ENCODE measurements at places on chromosomes 1 and 21.

DNA sequence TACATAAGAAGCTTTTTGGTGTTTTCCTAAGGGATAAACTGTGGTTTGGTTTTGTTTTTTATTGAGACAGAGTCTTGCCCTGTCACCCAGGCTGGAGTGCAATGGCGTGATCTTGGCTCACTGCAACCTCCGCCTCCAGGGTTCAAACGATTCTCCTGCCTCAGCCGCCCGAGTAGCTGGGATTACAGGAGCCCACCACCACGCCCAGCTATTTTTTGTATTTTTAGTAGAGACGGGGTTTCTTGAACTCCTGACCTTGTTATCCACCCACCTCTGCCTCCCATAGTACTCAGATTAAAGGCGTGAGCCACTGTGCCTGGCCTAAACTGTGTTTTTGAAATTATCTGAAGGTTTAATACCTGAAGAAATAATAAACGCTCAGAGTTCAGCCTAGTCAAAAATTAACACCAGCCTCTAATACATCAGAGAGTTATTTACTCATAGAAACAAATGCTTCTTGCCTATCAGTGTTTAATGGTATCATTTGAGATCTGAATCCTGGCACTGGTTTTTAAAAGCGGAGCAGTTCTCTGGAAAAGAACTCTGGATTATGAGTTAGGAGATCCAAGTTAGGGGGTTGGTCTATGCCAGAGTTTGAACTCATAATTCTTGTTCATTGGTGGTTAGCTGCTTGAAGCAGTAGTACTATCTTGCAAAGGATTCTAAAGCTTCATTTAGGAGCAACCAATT lies 28.7 kb downstream of the ARID4B start:
- no peak for DNase-seq

DNA sequence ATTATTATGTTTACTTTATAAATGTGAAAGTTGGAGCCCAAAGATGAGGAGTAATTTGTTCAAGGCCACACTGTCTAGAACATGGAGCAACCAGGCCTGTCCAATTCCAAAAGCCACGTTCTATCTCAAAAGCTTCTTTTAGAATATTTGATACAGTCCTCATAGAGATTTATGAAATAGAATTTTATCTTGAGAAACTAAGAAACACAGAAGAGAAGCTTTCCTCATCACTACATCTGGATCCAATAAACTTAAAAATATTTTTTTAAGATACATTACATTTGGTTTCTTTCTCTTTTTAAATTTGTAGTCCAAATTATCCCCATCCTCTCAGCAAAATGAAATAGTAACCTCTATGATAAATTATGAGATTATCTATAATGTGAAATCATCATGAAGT lies 58.9 kb downstream of the DDAH1 start:
- no peak for DNase-seq

- no peak for DNase-seq
Measured at GRCh38 chr1:8083739-8084484, 57.8 kb upstream of the ERRFI1 start.

DNA sequence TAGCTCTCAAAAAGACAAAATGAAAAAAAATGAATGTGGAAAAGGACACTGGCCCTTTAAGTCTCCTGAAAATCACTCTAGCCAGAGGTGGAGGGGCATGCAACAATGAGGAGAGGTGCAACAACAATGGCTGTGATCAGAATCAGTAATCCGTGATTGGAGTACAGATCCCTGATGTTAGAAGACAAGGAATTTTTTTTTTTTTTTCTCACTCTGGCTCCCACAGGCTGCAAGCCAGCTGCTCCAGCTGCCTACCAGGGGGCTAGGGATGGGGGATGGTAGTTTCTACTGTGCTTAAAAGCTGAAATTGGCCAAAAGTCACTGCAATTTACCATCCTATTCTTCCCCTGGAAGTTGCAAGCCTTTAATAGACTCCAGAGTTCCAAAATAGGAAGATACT lies 54.5 kb downstream of the STYXL2 start:
- DNase-seq: no peak

GRCh38 chr1:4752059-4752458 lies 97.7 kb downstream of the AJAP1 start:
- DNase-seq: no peak

DNA sequence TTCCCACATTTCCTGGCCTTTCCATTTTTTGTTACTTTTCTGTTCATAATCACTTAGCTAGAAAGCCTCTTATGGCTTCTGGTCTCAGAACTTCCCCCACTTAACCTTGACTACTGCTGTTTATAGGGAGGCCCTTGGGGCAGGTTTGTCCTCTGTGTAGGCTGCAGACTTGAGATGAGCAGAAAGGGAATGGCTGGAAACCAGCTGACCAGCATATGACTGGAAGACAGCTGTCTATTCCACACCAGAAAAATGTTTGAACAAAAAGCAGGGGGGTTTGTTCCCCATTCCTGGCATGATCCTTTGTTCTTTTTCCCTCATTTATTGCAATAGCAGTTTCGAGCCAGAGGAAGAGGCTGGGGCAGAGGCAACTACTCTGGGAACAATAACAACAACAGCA lies 4.9 kb upstream of the SH3D21 start:
- DNase-seq: no peak

DNA sequence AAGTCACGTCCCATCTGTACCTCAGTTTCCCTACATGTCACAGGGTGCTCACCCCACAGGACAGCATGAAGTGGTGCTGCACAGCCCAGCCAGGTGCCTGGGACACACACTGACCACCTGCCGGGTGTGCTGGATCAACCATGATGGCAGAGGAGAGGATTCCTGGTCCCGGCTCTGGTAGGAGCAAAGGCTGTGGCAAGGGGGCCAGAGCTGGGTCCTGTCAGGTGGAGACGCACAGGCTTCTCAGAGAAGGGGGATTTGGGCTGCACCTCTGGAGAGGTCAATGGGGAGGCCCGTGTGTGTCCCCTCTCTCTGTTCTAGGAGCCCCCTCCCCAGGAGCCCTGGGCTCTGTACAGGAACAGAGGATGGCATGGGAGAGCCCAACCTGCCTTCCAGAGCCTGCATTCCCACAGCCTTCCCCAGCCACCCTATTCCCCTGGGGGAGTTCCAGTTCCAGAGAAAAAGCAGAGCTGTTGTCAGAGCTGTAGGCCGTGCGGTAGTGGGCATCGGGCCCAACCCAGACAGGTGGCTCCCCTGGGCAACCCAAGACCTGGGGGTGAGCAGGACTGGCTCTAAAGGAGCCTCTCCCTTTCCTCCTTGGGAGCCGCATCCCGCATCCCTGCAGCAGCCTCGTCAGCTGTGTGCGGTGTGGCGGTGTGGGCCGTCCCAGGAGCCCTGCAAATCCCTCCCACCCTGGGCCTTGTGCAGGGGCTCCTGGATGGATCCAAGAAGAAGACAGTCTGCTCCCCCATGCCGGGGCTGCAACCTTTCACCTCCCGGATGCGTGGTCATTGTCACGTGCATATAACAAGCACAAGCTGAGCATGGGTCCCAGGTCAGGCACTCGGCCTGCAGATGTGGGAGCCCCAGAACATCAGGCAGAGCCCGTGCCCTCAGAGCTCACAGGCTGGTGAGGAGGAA lies 2.9 kb upstream of the TFF3 start:
- no peak for DNase-seq

GRCh38 chr1:113545210-113545609 lies 154.9 kb downstream of the MAGI3 start:
- DNase-seq: no peak

- DNase-seq: no peak
Measured at GRCh38 chr21:37153935-37154350, 80.9 kb downstream of the TTC3 start.

- DNase-seq: no peak
Measured at GRCh38 chr1:54884135-54884586, 2.8 kb downstream of the DHCR24 start.

DNA sequence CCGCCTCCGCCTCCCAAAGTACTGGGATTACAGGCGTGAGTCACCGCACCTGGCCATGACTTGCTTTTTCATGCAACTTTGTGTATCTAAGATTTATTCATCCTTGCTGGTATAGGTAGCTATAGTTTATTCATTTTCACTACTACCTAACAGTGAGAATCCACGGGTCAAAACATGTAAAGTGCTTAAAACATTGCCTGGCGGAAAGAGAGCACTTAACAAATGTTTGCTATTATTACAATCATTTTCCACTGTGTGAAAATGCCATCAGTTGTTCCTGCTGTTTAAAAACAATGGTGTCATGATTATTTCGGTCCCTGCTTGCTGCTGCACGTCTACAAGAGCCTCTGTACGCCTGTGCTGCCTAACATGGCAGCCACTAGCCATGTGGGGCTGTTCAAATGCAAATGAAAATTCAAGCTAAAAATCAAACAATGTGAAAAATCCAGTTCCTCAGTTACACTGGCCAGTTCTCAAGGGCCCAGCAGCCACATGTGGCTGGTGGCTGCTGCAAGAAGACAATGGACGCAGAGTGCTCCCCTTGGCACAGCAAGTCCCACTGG lies 65.1 kb downstream of the CLSTN1 start:
- DNase-seq: no peak

- no peak for DNase-seq
Measured at GRCh38 chr1:151958959-151959358, 34.7 kb downstream of the S100A10 start.

DNA sequence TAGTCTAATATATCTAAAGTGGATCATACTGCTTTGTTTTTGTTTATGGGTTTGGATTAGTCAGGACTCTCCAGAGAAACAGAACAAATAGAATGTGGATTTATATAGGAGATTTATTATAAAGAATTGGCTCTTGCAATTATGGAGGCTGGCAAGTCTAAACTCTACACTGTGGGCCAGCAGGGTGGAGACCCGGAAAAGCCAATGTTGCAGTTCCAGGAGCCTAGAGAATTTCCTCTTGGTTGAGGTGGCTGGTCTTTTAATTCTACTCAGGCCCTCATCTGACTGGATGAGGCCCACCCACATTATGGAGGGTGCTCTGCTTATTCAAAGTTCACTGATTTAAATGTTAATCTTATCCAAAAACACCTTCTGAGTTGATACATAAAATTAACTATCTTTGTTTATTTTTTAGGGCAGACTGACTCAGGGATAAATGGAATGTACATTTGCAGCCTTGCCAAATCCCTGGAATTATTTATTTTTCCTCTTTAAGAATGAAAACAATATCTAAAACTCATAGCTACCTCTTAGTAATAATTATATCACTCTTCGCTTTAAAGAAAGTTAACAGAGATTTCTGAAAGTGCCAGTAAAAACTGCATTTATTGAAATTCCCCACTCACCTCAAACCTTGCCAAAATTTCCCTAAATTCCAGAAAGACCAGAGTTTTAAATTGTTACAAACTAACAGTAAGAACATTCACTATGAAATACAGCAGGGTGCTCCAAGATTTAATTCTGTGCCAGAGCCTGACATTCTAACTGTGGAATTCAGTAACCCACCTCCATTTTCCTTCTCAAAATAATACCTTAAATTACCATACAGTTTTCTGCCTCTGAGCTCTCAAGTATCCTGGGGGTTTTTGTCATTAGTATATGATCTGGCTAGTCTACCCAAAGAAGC lies 36.6 kb upstream of the SSX2IP start:
- DNase-seq: no peak

DNA sequence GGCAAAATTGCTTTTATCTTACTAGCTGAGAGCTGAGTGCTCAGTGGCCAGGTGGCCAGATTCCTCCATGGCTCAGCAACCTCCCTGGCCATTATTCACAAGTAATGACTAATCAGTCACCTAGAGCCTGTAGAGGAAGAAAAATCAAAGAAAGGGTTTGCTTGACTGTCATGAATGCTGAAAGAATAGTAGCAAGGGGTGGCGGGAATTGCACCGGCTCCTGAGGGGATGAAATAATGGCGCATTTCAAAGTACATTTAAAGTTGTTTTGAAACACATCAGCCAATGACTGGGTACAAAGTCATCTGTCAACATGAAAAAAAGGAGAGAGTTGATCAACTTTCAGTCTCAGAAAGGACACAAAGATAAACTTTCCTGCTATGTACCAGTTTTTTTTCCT lies 99.5 kb downstream of the OMA1 start:
- DNase-seq: no peak

DNA sequence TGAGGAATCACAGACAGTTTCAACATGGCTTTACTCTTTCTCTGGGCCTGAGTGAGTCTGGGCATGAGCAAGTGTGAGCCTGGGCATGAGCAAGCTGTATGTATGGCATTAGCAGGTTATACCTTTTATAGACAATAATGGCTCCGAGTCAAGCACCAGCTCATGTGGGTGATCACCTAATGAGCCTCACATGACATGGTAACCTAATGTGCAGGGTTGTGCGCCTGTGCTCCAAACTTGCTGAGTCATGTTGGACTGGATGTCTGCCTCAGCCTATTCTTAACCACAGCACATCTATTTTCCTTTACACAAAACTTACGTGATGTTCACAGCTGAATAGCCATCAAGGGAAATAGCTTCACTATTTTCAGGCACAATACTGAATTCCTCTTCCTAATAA lies 236.2 kb upstream of the NRIP1 start:
- DNase-seq: no peak

DNA sequence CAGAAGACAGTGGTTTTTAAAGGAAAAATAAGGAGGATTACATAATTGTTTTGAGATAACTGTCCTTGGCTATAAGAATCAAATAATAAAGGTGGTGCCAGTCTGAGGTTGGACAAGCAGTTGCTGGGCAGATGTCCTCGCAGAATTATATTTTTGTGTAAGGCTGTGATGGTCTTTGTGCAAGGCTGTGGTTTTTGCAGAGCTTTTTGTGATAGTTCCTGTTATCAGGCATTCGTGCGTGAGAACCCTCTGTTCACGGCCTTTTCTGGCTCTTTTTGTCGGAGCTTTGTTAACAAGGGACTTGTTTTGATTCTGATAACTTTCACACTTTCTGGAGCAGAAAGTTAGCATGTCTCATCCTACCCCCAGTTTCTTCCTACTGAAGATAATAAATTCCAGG lies 33.4 kb downstream of the SH3BP5L start:
- no peak for DNase-seq

GRCh38 chr1:185559684-185560331 lies 174.4 kb upstream of the HMCN1 start:
- DNase-seq: no peak

DNA sequence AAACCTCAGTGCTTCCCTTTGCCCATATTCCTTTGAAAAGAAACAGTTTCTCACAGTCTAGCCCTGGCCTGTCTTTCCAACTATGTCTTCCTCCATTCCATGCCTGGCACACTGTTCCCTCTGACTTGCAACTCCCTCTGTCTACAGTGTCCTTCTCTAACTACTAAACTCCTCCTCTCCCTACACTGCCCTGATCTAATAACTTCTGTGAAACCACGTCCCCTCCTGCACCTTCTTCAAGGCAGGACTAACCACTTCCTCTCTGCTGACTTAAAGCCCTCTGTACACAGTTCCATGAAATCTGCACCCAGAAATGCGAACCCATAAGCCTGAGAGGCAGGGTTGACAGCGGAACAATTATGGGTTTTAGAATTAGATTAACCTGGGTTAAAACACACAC lies 62.2 kb upstream of the ATP1B1 start:
- DNase-seq: no peak

All from thoracic aorta (tissue), 2 donors.